ENCODE measurements at places on chromosomes 4 and X.

- no peak for DNase-seq
These were observed at the start of gene EVC for GRCh38 chr4:5710961-5711478. Gene EVC (plus strand): TSS chr4:5711201. CDS start chr4:5711381, 180 bp downstream.

DNA sequence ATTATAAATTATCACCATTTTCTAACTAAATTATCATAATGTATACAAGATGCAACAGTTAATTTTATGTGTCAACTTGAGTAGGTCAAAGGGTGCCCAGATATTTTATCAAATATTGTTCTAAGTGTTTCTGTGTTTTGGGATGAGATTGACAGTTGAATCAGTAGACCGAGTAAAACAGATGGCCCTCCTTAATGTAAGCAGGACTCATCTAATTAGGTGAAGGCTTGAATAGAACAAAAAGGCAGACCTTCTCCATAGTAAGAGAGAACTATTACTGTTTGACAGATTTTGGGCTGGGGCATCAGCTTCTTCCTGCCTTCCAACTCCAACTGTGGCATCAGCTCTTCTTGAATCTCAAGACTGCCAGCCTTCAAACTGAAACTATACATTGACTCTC is 185.8 kb downstream of the TRAM1L1 start:
- no peak for DNase-seq

DNA sequence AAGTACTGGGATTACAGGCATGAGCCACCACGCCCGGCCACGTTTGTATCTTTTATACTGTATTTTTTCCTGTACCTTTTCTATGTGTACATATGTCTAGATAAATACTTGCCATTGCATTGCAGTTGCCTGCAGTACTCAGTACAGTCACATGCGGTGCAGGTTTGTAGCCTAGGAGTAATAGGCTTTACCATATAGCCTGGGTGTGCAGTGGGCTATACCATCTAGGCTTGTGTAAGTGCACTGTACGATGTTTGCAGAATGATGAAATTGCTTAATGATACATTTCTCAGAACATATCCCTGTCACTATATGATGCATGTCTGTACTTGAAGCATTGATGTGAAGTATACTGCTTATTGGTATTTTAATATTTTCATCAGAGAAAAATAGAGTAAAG is 115.4 kb upstream of the PUDP start:
- no peak for DNase-seq

- no peak for DNase-seq
These were observed 70.8 kb downstream of the LUZP4 start for GRCh38 chrX:115360220-115360781.

DNA sequence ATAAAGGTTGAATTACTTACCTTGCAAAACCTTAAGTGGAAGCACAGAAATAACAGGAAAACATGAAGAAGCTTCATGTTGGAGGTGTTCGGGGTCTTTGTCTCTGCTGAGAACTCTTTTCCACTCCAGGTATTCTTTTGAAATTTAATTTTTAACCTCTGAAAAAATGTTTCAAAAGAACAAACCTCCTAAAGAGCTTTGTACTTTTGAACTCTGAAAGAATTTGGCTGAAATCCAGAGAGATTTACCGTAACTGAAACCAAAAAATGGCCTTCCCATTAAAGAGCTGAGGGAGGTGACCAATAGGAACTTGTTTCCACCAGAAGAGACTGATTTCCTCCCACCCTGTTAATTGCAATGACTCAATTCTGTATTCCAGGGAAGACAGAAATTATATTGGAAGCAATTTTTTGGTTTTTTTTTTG is at the start of gene CFI:
Gene CFI (minus strand): TSS at position 105 of the 425 bp plus-strand sequence. CDS start 28 bp downstream, at position 77.
- no peak for DNase-seq

DNA sequence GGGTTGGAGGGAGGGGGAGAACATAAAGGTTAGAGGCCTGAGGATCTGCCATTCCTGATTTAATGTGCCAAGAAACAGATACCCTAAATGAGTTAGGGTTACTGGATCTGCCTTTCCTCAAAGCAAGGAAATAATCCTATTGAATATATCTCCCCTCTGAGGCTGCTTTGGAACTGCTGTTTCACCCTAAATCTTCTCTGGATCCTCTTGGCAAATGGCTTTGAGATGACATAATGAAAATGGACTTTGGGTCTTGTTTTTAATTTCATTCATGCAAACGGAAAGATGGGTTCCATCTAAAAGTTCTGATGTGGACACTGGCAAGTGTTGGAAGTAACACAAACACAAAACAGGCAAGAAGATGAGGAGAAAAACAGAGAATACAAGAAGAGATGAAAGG is 23.0 kb upstream of the MAOA start:
- no peak for DNase-seq

Data from iPS DF 19.7 (cell line).